ENCODE measurements at places on chromosomes 4 and X.

- no peak for DNase-seq
Measured at GRCh38 chrX:126557151-126557550, 4.5 kb upstream of the DCAF12L1 start.

DNA sequence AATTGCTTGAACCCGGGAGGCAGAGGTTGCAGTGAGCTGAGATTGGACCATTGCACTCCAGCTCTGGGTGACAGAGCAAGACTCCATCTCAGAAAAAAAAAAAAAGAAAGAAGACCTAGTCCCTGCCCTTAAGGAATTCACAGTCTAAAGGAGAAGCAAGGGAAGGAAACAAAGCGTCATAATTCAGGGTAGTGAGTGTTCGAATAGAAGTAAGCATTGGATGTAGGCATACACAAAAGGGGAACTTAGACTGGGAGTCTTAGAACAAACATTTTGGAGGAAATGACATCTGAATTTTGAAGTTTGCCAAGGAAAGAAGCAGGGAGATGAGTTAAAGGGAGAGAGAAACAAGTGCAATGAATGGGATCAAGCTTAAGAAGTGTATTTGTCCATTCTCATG lies 32.4 kb downstream of the PPM1K start:
- DNase-seq = no peak

DNA sequence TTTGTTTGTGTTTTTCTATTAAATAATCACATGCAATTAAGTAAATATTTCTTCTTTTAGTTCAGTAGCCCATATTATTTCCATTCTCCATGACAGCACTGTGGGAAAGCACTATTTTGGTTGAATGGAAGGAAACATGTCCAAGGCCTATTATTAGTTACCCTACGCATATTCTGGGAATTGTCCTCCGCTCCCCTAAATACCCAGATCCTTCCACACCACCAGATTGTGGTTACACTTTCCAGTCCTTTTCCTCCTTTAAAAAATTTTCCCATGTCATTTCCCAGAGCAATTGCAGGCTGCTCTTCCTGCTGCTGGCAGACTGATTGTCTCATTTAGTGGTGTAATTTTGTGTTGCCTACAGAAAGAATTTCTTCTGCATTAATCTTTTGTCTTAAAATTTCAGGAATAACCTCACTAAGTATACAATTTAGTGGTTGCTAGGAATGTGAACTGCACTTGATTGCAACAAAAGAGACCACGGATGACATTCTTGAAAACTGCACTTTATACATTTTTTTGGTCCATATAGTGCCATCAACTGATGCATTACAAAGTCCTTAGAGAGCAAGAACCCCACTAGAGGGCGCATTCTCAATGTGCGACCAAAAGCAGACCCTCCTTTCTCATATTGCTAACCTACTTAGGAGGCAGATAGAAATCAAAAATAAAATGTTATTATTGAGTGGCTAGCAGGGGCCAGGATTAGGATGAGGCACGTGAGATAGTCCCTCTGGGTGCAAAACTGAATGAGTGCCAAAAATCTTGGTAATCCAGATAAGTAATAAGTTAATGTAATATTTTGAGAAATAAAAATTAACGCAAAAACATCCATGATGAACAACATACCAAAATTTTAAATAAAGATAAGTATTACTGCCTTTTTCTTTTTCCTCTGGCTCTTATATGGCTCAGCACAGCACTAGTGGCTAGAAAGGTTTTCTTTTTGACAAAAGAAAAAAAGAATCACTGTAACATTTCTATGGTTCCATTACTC lies 98.8 kb upstream of the IQCM start:
- peak; percentile 46 for DNase-seq

GRCh38 chr4:40843696-40844095 lies 93.9 kb downstream of the NSUN7 start:
- no peak for DNase-seq

DNA sequence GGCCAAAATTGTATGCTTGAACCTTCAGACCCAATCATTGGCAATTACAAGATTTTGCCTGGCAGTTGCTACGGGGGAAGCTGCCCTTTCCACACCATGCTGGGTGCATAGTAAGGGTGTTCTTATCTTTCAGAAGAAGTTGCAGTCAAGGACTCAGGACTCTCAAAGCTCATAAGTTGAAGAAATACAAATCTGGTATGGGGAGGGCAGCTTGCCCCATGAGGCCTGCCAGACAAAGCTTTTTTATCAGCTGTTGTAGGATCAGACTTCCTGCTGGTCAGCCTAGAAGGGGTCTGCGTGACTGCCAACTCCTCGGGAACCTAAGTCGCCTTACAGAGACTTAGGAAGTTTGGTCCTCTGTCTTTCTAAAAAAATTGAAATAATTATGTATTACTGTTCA lies 174.9 kb upstream of the TECRL start:
- DNase-seq = no peak

DNA sequence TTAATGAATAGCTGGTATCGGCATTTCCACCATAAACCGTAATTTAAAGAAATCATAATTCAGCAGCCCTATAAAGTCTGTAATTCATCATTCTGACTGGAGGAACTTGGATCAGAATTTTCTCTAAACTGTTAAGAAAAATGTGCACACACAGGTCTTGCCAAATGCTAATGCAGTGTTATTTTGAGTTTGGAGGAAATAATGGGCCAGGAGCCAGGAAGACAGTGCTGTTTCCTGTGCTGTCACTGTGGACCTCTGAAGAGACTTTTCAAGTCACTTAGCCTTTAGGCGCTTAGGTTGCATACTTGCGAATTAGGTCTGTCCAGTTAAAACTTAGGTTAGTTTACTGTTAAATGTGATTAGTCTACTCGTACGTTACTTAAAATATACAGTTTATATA lies 137.5 kb upstream of the ANXA3 start:
- DNase-seq = no peak

DNA sequence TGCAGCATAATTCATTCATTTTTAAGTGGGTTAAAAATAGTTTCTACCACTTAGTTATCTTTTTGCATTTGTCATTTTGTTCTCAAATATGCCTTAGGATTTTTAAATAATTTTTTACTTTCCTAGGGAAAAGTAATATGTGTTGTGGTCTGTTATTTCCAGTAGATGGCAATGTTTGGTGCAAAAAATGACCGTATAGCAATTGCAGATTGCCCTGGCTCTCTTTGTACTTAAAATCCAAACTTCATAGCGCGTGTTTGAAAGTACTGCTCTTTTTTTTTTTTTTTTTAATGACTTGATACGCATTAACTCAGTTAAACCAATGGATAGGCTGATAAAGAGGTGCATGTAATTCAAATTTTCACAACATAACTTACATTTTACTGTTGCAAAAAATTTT lies 74.4 kb upstream of the RBMX start:
- DNase-seq = peak; percentile 15

DNA sequence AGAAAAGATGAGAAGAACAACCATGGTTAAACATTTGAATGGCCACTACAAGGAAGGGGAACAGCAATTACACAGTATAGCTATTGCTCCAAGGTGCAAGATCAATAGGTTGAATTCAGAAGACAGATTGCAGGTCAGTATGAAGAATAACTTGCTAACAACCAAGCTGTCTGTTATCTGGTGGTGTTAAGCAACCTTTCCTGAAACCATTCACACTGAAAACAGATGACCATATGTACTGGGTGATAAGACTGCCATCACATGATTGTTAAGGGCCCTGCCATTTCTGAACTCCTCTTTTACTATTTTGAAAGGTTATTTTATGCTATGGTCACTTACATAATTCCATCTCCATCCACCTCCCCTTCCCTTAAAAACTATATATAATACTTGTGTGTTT lies 6.8 kb downstream of the GABRA3 start:
- DNase-seq = no peak

DNA sequence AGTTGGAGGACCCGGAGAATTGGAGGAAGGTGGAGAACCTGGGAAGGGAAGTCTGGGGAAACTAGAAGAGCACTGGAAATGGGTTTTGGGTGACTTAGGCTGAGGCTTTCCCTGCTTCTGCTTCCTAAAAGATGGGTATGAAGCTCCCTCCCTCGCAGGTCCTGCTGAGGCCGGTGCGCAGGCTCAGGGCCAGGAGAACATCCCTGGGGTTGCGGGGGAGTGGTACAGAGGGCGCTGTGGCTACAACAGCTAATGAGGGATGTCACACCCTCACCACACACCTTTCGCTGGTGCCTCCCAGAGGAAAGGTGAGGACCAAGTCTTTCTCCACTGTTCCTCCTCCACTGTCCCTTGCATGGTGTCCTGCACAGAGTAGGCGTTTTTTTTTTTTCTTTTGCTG lies 15.8 kb downstream of the APLN start:
- DNase-seq = no peak

- no peak for DNase-seq
Measured at GRCh38 chr4:122334828-122335227, 44.0 kb upstream of the ADAD1 start.
